ENCODE measurements at places on chromosomes 7 and 10.
A peak's percentile ranks its signal among the peaks of the same experiment; 100 is the strongest.

GRCh38 chr7:123867225-123867624 lies 22.3 kb downstream of the HYAL4 start:
- DNase-seq = no peak

DNA sequence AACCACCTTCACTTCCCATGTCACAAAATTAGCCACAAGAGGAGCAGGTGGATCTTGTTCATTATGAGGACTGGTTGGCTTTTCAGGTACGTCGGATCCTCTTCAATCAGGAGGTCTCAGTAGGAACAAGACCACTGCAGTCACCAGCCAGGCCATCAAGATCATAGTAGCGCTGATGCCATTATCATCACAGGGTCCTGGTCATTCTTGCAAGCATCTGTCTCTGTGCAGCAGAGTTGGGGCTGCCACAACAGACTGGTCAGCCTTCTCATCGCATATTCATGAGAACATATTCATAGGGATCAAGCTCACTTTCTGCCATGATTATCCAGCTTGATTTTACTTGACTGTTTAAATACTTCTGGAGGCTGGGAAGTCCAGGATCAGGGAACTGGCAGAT lies 67.1 kb downstream of the ADCYAP1R1 start:
- DNase-seq = no peak

GRCh38 chr7:13882051-13882450 lies 107.4 kb downstream of the ETV1 start:
- DNase-seq = no peak

DNA sequence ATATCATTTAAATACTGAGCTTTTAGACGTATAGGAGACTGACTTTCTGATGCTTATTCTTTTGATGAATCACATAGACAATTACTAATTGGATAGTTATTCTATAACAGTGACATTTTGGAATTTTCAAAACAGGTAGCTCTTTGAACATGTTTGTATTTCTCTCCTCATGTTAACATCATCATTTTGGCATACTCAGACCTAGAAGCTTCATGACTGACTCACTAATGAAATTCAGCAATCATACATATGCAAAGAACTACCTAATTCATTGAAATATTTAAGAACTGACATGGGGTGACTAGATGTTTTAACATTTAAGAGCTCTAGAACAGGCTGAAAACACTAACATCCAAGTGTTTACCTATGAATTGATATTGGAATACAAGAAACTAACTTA lies 192.3 kb downstream of the VTI1A start:
- DNase-seq = no peak

DNA sequence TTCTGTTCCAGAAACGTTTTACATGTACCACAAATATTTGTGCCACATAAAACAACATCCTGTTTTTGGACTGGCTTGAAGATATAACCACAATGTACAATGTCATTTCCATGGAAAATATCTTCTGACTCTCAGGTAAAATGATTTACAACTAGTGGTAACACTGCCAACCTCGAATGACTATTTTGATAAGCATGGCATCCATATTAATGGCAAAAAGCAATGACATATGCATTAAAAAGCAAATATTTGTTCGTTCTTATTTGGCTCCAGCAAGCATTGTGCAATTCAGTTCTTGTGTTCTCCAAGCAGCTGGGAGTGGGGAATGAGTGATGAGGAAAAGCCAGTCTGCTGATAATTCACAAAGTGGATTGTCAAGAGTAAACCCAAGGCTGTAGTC lies 289.0 kb downstream of the PLXDC2 start:
- DNase-seq = no peak

- DNase-seq = no peak
Measured at GRCh38 chr7:102321351-102322201, 34.7 kb downstream of the SPDYE6 start.

- DNase-seq = no peak
Measured at GRCh38 chr10:86167762-86168128, 198.8 kb downstream of the GRID1 start.

GRCh38 chr10:30412901-30413300 lies 21.1 kb upstream of the MAP3K8 start:
- no peak for DNase-seq

GRCh38 chr10:110711382-110711781 lies 67.2 kb downstream of the RBM20 start:
- no peak for DNase-seq

- no peak for DNase-seq
Measured at GRCh38 chr10:28842321-28842720, 165.0 kb downstream of the BAMBI start.

- DNase-seq = no peak
Measured at GRCh38 chr10:132310701-132311337, 3.1 kb upstream of the STK32C start.

DNA sequence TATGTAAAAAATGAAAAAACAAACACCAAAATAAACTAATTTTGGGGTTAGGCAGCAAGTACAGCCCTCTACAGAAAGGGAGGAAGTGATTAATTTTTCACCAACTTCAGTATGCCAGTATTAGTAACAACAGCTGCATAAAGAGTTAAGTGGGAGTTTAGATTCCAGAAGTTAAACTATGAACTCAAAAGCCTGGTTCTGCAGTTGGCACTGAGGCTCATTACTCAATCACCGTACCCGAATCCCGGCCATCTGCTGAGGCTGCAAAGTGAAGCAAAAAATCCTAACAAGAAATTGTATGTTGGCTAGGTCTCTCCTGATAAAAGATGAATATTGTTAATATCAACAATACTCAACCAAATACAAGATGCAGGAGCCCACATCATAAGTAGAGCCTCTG lies 4.0 kb downstream of the NUDT5 start:
- no peak for DNase-seq

- DNase-seq = no peak
Measured at GRCh38 chr7:82410461-82410860, 33.1 kb downstream of the CACNA2D1 start.

GRCh38 chr10:62732841-62733653 lies 71.5 kb upstream of the ADO start:
- peak; percentile 21 for DNase-seq

DNA sequence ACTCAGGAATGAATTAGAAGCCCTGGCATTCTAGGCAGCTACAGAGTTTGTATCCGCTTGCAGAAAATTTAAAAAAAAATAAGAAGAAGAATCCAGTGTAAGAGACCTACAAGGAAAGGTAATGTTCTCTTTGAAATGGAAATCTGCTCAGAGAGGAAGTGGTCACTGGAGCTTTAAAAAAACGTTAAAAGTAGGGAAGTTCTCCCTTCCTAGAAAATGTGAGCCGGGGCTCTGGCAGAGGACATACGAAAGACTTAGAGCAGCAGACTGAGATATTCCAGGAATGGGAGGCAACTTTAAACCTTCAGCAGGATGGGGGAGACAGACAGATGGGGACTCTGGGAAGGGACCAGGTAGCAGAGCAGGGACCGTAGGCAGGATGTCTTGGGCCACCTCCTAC lies 149.4 kb upstream of the NPS start:
- DNase-seq = no peak

- peak; percentile 10 for DNase-seq
Measured at GRCh38 chr7:46600340-46600739, 679.3 kb upstream of the IGFBP3 start.

DNA sequence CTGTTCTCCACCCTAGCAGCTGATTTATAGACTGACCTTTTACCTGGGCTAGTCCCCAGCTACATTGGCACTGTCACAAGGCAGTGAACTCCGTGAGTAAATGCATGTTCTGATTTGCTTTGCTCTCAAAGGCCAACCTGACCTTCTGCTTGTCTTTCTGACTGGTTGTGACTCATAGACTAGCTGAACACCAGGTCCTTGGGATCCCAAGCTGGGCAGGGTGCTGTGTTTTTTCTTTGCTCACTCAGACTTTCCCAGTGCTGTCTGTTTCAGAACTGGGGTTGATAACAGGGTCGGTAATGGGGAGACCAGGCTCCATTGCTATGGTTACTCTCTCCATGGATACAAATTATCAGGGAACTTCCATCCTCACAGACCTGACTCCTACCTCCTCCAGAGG lies 35.0 kb downstream of the EVX1 start:
- DNase-seq = no peak

All from AG04450 (cell line).